ENCODE measurements at places on chromosomes 13 and 19.

- no peak for DNase-seq
Measured at GRCh38 chr13:97237388-97237787, 15.3 kb downstream of the MBNL2 start.

- DNase-seq, result no peak
Measured at GRCh38 chr19:15253513-15253912, 21.3 kb upstream of the EPHX3 start.

GRCh38 chr19:42080764-42081375 lies 4.9 kb downstream of the ZNF574 start:
- DNase-seq, result no peak

GRCh38 chr13:80040981-80041317 lies 300.0 kb downstream of the SPRY2 start:
- no peak for DNase-seq

DNA sequence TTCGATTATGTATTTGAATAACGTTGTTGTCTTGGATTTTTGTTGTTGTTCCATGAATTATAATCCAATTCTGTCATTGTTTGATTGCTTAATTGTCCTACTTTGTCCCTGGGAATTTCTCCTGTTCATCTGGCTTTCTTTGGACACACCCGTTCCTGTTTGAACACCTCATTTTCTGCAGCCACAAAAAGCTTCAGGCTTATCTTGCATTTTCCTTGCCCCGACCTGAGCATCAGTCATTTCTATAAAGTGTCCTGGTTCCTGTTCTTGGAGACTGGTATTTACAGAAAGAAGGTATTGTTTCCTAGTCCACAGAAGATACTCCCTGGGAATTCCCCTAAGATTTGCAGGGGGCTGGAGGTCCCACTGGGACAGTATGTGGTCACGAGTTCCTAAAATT lies 731.8 kb upstream of the ARGLU1 start:
- no peak for DNase-seq

- no peak for DNase-seq
Measured at GRCh38 chr13:72820156-72820897, 38.4 kb downstream of the PIBF1 start.

GRCh38 chr13:113769106-113769505 lies 10.1 kb downstream of the TMEM255B start:
- no peak for DNase-seq

All from CD4-positive, alpha-beta T cell treated with Interleukin-17A for 1 hour (primary cell).